ENCODE measurements at places on chromosomes 3 and 15.

- no peak for DNase-seq
Observed at GRCh38 chr3:189794518-189794917, 163.3 kb downstream of the TP63 start.

DNA sequence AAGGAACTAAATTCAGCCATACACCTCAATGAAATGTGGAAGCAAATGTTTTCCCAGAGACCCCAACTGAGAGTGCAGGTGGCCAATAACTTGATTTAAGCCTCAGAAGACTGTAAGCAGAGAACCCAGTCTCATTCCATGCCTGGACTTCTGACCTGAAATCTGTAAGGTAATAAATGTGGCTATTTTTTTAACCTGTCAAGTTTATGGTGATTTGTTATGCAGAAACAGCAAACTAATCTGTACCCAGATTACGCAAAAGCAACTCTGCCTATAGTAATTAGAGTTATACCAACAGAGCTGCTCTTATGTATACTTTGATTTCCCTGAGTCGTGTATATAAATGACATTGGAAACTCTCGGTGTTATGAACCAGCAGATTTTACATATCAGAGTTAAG is 534.0 kb upstream of the NAALADL2 start:
- DNase-seq = no peak

DNA sequence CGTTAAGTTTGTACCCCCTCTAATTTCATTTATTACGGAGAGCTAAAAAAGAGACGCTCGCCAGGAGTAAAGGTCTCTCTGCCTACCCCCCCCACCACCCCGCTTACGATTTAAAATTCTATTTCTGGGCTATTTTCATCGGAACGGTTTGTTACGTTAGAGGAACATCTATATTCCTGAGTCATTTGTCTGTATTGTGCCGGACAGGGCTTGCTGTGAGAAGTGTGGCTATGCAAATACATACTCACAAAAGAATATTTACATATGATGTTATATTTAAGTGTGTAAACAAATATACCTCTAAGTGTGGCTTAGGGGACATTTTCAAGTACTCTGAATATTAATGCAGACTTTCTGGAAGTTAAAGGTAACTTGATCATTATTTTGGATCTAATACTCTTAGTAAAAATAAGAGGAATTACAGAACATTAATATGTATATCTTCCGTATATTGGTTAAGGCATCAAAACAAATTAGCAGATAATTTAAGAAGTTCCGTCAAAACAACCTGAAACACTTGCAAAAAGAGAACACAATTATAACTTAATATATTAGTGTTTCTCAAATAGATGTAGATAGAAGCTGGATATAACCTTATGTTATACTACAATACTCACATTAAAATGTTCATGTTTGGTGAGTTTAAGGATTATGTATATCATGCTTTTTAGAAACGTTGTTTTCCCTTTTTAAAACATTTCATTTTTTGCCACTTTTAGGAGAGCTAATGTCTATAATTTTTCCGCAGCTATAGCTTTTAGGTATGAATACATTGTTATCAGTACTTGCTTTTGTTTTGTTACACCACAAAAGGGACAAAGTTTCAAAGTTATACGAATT is 1.6 kb upstream of the SHOX2 start:
- DNase-seq = peak; percentile 37

DNA sequence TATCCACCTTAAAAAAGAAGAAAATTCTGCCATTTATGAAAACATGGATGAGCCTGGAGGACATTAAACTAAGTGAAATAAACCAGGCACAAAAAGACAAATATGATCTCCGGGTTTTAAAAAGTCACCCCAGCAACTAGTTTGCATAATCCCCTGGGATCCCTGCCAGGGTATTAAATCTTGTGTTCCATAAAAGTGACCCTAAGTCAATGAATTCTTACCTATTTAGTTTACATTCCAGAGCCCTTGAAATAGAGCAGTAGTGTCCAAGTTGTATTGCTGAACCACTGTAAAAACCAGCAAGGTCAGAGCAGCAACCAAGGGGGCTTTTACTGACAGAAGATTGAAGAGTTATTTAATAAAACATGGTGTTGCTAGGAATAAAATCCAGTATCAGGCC is 716.8 kb upstream of the BCHE start:
- DNase-seq = no peak

- DNase-seq = no peak
Observed at GRCh38 chr3:187719628-187720336, 17.4 kb upstream of the RTP2 start.

DNA sequence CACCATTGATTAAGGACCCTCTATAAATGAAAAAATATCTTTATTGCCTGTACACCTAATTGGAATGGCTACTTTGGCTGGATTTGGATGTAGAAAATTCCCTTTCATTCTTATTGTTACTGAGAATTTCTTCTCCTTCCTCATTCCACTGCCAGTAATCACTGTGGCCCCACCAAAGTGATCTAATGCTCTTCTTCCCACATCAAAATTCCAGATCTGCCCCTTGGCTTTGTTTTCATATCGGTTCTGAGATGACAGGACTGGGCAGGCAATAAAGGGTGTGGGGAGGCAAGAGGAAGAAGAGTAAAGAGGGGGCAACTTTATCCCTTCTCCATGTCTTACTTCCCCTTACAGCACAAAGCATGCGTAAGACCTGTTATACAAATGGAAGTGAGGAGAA is 2.1 kb downstream of the ANKUB1 start:
- no peak for DNase-seq

Measured in T47D (cell line).